ENCODE measurements at places on chromosomes 6 and 20.

DNA sequence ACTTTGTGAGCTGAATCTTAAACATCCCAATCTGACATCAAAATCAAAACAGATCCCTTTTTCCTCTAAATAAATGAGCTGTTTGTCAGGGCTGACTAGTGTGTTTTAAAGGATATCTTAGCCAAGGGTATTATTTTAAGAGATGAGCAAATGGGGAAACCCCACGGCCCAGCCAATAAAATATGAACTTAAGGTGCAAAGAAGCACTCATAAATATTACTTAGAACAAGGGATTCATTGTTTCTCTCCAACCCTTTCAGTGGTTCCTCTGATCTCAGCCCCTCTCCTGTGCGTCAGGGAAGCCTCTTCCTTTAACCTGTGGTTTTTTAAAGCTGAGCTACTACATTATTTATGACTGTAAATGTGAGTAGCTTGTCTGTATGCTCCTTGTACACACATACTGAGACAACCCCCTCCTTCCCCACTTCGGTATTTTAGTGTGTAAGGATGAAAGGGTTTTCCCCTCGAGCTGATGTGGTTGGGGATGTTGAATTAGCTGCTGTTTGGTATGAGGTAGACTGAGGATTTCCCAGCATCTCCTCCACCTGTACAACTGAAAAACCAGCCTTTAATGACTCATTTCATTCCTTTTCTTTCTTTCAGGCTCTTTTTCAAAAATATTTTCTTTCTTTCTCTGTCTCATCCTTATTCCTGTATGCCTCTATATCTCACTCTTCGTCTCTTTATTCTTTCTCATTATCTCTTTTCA is 6.5 kb downstream of the BMP5 start:
- DNase-seq, result no peak

- no peak for DNase-seq
These were observed 152.3 kb downstream of the ZDHHC14 start for GRCh38 chr6:157533048-157533871.

GRCh38 chr6:167113935-167114910 is 8.7 kb upstream of the CCR6 start:
- no peak for DNase-seq

DNA sequence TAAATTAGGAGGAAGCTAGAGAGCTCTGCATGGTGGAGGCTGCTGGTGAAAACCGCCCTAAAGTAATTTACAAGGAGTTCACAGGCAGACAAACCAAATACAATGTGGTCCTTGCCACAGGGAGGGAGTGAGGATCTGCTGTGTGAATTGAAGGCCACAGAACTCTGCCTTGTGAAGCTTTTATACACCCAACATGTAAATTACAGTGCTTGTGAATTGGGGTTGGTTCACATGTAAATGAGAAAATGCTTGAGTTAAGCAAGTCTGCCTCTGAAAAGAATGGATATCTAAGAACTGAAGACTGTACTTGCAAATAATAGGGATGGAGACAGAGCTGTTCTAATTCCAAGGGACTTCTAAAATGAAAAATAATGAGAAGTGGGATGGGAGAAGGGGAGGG is 194.2 kb downstream of the SLC35F1 start:
- no peak for DNase-seq

GRCh38 chr20:49028684-49029083 is 17.4 kb upstream of the CSE1L start:
- no peak for DNase-seq

DNA sequence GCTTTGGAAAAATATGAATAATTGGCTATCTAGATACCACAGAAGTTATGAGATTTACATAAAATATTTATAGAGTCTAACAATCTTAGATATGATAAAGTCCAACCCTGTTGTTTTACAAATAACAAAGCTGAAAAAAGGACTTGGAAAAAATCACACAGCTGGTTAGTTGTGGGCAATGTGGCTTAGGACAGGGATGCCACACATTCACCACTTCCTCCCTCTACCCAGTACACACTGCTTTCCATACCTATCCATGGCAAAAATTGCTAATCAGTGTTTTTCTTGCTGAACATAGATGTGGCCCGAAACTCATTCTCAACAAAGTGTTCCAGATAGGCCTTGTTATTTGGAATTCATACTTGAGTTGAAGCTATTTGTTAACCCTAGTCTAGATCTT is 147.3 kb upstream of the BMP5 start:
- no peak for DNase-seq

- DNase-seq, result no peak
These were observed 35.9 kb upstream of the COL9A1 start for GRCh38 chr6:70338775-70339174.

DNA sequence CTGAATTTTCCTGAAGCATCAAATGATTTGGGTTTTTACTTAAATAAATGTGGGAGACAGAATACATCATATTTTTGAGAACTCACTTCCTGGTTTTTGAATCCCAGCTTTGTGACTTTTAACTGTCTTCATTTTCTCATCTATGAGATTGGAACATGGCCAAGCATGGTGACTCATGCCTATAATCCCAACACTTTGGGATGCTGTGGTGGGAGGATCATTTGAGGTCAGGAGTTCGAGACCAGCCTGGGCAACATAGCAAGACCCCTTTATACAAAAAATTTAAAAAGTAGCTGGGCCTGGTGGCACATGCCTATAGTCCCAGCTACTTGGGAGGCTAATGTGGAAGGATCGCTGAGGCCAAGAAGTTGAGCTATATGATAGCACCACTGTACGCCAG is 122.3 kb downstream of the QKI start:
- DNase-seq, result no peak

DNA sequence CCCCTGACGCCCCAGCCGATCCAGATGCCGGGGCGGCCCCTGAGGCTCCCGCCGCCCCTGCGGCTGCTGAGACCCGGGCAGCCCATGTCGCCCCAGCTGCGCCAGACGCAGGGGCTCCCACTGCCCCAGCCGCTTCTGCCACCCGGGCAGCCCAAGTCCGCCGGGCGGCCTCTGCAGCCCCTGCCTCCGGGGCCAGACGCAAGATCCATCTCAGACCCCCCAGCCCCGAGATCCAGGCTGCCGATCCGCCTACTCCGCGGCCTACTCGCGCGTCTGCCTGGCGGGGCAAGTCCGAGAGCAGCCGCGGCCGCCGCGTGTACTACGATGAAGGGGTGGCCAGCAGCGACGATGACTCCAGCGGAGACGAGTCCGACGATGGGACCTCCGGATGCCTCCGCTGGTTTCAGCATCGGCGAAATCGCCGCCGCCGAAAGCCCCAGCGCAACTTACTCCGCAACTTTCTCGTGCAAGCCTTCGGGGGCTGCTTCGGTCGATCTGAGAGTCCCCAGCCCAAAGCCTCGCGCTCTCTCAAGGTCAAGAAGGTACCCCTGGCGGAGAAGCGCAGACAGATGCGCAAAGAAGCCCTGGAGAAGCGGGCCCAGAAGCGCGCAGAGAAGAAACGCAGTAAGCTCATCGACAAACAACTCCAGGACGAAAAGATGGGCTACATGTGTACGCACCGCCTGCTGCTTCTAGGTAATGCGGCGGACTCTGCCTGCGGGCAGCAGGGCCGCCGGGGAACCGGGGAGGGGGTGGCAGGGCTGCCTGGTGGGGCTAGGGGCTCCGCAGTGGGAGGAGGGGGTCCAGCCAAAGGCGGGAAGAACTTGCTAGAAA is 2.3 kb downstream of the GNAS start:
- no peak for DNase-seq

DNA sequence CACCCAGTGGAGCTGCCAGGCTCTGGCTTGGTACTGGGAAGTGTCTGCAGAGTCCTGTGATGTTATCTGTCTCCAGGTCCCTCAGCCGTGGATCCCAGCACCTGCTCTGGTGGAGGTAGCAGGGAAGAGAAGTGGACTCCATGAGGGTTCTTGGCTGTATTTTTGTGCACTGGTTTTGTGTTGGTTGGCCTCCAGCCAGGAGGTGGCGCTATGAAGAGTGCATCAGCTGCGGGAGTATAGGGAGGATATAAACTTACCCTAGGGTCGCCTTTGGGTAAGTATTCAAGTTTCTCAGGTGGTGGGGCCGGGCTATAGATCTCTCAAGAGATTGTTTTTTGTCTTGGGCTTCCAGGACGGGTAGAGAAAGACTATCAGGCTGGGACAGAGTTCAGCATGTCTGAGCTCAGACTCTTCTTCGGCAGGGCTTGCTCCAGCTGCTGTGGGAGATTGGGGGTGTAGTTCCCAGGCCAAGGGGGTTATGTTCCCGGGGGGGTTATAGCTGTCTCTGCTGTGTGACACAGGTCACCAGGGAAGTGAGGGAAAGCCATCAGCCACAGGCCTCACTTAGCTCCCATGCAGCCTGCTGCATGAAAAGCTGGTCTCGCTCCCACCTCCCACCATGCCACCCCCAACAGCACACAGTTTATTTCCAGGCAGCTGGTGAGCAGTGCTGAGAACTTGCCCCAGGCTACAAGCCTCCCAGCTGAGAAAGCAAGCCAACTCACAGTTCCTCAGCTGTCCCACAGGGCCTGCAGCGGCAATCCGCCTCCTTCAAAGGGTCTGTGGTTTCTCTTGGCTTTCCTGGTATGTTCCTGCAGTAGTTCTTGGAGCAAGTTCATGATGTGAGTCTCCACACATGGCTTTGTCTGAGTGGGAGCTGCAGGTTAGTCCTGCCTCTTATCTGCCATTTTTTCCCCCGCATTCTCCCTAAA is 115.7 kb downstream of the AIG1 start:
- no peak for DNase-seq
